Stimulated activated CD4-positive, alpha-beta T cell treated with anti-CD3 and anti-CD28 coated beads, Interleukin-15, amount 100 ng/mL, for 1 hour (primary cell): ENCODE measurements at places on chromosomes 4 and X.

DNA sequence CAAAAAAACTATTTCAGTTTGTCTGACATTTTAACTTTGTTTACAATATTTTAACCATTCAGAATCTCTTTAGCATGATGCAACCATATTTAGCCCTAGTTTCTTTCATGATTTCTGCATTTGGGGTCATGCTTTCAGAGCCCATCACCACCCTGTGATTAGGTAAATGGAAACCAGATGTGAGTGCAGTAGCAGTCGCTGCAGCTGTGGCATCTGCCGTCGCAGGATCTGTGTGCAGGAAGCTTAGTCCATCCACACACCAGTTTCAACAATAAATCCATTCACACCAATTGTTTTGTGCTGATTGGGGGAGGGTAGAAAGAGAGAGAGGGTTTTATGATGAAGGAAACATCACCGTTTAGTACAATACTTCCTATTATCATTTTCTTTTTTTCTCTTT is 130.5 kb downstream of the CPEB2 start:
- no peak for DNase-seq

DNA sequence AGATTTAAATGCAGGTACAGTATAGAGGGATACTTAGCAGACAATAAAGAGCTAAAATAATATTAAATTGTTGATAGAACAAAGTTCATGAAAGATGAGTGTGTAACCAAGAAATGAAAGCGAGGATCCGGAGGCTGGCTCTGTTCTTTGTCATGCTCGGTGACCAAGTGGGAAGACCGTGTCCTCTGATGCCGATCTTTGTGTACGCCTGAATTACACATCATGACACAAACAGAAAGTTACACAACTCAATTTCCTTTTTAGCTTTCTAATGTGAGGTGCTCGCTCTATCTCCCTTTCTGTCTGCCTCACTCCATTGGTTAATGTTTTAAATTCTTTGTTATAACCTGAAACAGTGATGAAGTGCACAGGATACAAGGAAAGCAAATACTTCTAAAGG is 114.8 kb upstream of the NEIL3 start:
- no peak for DNase-seq

DNA sequence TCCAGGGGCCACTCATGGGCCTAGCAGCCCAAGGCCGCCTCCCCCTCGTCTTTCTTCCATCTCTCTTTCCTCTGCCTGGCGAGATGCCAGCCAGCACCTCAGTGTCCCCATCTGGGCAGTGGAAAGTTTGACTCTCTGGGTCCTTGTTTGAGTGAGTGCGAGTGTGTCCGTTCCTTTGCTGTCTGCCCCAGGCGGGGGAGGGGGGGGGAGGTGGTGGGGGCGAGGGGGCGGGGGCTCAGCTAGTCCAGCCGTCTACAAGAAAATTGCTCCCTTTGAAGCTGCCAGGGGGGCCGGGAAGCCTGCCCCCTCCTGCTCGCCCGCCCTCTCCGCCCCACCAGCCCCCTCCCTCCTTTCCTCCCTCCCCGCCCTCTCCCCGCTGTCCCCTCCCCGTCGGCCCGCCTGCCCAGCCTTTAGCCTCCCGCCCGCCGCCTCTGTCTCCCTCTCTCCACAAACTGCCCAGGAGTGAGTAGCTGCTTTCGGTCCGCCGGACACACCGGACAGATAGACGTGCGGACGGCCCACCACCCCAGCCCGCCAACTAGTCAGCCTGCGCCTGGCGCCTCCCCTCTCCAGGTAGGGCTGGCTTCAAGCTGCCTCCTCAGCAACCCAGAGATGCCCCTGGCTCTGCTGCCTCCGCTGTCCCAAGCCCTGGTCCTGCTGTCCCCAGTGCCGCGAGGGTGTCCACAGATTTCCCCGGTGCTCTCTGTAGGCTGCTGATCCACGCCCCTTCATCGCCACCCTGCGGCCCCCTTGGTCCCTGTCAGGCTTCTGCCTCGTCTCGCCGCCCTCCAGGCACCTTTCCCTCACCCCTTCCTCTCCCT is at the start of gene BGN:
BGN (plus strand) TSS at position 440 of the 821 bp plus-strand sequence. CDS start 9,652 bp downstream, outside the sequence.
- no peak for DNase-seq

- no peak for DNase-seq
These were observed 212.5 kb downstream of the SPATA18 start for GRCh38 chr4:52263607-52264006.

- DNase-seq: no peak
These were observed 43.7 kb downstream of the DDX3X start for GRCh38 chrX:41377624-41378023.

DNA sequence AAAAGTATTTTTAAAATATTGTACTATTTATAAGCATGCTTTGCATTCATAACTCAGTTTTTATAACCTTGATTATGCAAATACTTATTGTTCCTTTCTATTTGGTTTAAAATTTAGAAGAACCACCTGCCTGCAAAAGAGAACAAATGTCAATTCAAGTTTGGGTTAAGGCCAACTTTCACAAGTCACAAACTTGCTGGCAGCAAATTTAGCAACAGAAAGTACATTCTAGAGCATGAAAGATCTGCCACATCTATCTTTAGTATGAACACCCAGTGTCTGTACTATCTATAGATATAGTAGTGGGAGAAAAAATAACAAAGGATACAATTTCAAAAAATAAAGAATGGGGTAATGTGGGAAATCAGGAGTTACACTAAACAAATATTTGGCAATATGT is 1014.2 kb downstream of the C4orf33 start:
- no peak for DNase-seq

DNA sequence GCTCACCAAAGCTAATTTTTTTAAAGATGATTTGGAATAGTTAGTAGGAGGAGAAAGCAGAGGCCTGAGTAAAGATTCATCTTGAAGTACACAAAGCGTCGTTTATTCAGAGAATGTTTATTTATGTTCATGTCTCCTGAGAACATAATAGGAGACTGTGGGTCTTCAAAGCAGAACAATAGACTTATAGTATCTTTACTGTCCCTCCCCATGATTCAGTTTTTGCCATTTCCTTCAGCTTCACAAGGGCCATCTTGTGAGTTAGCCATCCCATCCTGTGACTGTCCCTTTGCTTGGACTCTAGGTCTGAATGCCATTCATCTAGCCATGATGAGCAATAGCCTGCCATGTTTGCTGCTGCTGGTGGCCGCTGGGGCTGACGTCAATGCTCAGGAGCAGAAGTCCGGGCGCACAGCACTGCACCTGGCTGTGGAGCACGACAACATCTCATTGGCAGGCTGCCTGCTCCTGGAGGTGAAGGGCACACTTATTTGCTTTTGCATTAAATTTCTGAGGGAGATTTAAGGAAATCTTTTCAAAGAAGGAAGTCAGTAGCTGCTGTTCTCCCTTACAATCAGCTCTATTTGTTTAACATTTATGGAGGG is 105.8 kb downstream of the NFKB1 start:
- DNase-seq: no peak

GRCh38 chrX:71623714-71624113 is 5.4 kb upstream of the CXCR3 start:
- DNase-seq: no peak

- no peak for DNase-seq
These were observed 52.7 kb downstream of the CPLX1 start for GRCh38 chr4:773214-773613.

DNA sequence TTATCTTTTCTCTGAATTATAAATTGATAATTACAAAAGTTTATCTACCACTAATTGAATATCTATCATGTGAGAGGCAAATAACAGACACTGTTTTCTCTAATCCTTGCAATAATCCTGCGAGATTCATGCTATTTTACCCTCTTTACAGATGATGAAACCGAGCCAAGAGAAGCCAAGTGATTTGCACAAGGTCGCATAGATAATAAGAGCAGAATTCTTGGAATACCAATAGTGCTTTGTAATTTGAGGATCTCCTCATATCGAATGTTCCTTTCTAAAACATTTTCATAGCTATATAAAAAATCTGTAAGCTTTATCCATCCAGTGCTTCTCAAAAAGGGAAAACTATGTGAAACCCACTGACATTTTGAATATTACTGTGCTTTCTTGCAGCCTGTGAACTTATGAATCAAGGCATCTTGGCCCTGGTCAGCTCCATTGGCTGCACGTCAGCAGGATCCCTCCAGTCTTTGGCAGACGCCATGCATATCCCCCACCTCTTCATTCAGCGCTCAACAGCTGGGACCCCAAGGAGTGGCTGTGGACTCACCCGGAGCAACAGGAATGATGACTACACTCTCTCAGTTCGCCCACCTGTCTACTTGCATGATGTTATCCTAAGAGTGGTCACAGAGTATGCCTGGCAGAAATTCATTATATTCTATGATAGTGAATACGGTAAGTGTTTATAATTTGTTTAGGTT is 743.8 kb upstream of the ATOH1 start:
- no peak for DNase-seq

GRCh38 chr4:47120783-47121182 is 89.4 kb downstream of the GABRB1 start:
- no peak for DNase-seq
